Cardiac septum (tissue), 1 donor: ENCODE measurements at places on chromosomes 12 and 14. TPM values are rescaled to one million over a fixed set of nuclear protein-coding genes. Genes with fewer than 3 reads are reported as not detected.

DNA sequence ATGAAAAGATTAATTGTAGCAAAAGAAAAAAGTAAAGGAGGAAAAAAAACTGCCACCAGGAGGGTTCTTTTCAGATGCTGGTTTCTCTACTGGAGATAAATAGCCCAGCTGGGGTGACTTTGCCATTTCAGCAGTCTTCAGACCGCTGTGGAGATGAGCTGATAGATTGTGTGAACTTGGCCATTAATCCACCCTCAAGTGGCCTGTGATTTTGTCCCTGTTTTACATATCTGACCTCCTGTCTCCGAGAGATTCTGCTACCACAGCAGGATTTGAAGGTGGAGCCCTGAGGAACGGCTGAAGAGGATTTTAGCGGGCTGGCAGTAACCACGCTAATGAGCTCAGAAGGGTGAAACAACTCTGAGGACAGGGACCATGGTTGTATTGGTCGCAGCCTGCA is 72.7 kb downstream of the WSCD2 start:
- DNase-seq, result no peak

GRCh38 chr12:112759786-112760185 is 31.8 kb upstream of the RPH3A start:
- DNase-seq, result no peak

- DNase-seq, result peak; percentile 55
Measured at GRCh38 chr14:92263681-92264080, 59.3 kb upstream of the SLC24A4 start.

- DNase-seq, result no peak
Measured at GRCh38 chr12:74152370-74152769, 385.3 kb upstream of the ATXN7L3B start.

- DNase-seq, result no peak
Measured at GRCh38 chr12:106866426-106867080, 89.2 kb upstream of the TMEM263 start.

DNA sequence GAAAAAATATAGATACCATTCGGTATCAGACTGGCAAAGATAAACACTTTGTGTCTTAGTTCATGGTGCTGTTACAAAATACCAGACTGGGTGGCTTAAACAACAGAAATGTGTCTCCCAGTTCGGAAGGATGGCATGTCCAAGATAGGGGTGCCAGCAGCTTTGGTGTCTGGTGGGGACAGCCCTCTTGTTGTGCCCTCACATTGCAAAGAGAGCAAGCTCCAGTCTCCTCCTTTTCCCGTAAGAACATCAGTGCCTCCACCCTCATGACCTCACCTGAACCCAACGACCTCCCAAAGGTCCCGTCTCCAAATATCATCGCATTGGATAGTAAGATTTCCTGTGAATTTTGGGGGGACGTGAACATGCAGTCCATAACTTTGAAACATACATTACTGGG is 12.4 kb downstream of the ZBTB42 start:
- DNase-seq, result no peak

- DNase-seq, result no peak
Measured at GRCh38 chr12:48423171-48423570, 49.2 kb upstream of the ANP32D start.

DNA sequence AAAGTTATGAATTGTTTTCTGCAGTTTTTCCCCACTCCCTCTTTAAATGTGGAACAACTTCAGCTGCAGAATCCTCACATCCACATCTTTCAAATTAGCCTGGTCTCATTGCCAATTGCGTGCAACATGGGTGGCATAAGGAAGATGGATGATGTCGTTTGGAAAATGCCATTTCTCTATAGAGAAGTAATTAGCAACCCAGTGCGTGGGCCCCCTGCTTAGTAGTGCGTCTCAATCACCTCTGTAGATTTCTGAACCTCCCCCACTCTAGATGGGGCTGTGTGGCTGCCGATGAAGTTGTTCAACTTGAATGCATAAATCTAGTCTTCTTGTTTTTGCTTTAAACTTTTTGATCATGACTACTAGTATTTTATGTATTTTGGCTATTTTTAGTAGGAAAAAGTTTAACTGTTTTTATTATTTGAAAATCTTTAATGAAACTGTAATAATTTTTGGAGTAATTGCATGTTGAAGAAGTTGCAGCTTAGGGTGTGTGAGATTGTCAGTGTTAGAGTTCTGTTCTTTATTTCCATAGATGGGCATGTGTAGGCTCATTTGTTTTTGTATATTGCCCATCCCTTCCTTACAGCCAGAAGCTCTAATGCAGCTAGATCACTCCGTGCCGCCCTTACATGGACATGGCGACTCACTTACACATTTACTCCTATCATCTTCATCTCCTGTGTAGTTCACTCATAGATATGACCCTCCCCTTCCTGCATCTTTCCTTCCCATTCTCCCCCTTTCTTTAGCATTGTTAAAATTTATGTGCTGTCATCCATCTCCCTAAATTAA is 358.2 kb downstream of the DIO2 start:
- DNase-seq, result no peak

- DNase-seq, result no peak
Measured at GRCh38 chr14:92626041-92626440, 112.5 kb downstream of the RIN3 start.

GRCh38 chr12:31477687-31478086 is 113.2 kb downstream of the DENND5B start:
- DNase-seq, result no peak

DNA sequence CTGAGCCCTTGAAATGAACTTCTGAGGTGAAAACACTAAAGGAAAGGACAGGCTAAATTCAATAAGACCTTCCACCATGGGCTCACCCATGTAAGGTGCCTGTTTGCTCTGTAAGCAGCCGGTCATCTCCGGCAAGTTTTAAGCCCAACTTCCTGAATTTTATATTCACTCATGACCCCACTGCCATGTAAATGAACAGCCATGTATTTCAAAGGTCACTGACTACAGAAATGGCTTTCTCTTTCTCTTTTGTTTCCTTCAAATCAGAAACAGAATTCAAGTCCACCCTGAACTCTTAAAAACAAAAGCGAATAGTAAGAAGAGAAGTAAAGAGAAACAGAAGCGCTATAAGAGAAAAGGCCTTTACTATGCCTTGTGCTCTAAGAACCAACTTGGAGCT is 61.7 kb upstream of the OVCH1 start:
- DNase-seq, result no peak

GRCh38 chr12:114672817-114673168 is 11.2 kb downstream of the TBX3 start:
- DNase-seq, result no peak

DNA sequence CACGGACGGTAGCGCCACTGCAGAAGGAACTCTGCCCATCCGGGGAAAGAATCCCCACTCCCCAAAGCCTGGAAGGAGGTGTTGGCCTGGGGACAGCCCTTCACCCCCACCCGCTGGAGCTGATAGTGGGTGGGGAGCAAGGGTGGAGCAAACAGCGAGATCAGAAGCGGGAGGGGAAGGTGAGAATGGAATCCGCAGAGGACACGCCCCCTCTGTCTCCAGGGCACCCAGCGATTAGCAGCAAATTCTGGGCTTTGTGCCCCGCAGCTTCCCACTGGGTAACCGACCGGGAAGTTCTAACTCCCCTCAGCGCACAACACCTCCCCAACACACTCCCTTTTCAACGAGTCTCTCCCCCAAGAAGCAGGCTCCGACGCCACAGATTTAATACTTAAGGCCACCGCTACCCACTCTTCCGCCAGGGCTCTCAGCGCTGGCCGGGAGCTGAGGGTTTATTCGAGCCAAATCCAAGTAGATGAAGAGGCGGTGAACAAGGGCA is 1.4 kb downstream of the SLC25A29 start:
- DNase-seq, result no peak

GRCh38 chr12:47410862-47411261 is 295.0 kb downstream of the RPAP3 start:
- DNase-seq, result no peak

GRCh38 chr12:65948320-65949008 is 124.2 kb downstream of the HMGA2 start:
- DNase-seq, result peak; percentile 80

DNA sequence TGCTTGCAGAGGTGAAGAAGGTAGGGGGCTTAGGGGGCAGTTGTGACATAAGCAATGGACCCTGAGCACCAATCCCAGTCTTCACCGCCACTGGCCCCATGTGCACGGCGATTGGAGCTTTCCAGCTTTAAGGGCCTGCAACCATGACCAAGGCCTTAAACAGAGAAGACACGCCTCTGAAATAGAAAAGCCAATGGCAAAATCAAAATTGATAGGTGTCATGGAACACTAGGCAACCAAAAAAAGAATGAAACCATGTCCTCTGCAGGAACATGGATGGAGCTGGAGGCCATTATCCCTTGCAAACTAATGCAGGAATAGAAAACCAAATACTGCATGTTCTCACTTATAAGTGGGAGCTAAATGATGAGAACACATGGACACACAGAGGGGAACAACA is 146.3 kb downstream of the SCARB1 start:
- no peak for DNase-seq

- DNase-seq, result no peak
Measured at GRCh38 chr14:101584055-101584859, 23.0 kb downstream of the DIO3 start.

DNA sequence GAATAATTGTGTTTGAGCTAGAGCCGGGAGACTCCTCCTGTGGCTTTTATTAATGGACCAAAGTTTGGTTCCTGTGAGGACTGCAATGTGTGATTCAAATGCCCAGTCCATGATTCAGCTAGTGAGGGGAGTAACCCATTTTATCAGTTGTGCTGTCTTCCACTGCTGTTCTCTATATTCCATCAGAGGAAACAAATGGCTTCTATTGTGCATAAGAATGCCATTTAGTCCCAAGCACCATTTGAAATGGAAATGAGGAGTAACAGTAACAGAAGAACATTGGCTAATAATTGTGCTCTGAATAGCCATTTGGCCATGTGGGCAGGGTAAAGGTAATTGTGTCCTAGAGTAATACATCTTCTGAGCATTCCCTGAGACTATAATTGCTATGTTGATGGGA is 642.7 kb downstream of the DIO2 start:
- no peak for DNase-seq

DNA sequence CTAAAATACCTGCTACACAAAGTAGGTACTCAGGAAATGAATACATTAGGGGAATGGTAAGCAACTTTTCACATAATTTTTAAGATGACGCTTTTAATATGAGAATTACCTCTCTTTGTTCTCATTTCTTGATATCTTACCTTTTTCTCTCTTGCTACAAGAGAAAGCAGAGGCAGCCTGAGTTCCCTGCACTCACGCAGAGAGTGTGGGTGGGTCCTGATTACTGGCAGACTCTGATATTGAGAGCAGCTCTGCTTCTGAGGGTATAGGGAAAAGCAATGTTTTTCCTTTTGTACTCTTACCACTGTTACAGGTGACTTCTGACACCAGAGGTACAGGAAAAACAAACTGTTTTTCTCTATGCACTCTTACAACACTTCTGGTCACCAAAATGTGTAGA is 420.2 kb upstream of the TMTC1 start:
- DNase-seq, result no peak

DNA sequence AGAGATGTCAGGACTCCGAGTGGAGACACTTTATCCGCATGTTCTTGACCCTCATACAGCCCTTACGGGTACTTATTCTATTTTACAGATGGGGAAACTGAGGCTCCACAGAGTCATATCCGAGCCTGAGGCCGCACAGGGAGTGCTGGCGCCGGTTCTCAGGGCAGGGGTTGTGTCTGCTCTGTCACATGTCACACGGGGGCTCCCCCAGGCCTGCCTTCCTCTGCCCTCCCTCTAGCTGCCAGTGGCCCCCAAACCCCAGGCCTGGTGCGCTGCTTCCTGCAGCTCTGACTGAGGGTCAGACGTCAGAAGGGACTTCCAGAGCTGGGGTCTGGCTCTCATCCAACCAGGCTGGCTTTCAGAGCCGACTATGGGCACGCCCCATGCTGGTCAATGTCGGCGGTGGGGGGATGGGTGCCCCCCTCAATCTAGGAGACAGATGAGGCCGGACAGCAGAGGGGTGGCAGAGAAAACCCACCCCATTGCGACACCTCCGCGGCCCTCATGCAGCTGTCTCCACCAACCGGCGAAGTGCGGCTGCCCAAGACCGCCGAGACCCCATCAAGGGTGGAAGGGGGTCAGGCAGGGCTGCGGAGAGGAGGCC is 811 bp upstream of the INF2 start:
- DNase-seq, result no peak

GRCh38 chr12:81627336-81628189 is 131.6 kb downstream of the PPFIA2 start:
- no peak for DNase-seq

- DNase-seq, result no peak
Measured at GRCh38 chr14:41872931-41873685, 266.4 kb downstream of the LRFN5 start.

DNA sequence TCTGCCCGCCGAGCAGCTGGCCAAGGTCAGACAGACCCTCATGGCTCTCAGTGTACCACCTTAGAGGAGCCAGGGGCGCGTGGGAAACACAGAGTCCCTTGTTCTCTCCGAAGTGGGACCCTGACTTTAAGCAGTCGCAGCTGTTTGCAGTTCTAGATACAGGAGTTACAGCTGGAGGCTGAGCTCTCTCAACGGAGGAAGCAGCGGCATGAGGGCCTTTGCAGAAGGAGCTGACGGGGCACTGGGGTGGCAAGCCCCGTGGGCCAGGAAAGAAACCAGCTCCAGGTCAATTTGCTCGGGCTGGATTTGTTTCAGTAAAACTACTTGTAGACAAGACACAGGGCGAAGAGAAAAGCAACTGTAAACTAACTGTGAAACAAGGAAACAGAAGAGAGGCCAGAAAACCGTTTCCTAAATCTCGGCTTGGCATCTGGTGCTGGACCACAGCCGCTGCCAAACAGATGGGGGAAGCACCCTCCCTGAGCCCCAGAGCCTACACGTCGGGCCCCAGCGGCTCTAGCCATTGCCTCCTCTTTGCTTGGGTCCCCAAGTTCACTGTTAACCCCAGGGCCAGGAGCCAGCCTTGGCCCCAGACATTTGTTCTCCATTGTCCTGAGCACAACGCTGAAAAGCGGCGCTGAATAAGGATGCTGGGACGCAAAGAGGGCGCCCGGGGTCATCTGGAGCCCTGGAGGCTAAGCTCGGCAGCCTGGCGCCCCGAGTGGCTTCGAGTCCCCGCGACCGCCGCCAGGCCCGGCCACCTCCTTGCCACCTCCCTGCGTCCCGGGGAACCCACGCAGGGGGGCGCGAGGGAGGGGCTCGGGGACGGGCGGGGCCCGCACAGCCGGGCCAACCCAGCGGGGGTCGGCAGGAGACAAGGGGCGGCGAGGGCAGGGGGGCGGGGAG is 914 bp upstream of the PACS2 start:
- DNase-seq, result no peak

DNA sequence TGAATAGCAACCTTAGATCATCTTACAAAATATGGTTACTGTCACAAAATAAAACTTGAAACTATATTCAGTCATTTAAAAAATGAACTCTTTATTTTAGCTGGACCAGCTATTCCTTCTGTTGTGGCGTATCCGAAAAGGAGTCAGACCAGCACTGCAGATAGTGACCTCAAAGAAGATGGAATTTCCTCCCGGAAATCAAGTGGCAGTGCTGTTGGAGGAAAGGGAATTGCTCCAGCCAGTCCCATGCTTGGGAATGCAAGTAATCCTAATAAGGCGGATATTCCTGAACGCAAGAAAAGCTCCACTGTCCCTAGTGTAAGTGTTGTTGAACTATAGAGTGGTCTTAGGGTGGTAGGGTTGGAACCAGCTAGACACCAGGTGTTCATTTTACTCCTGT is 47.7 kb downstream of the CKB start:
- DNase-seq, result no peak

GRCh38 chr14:93381644-93382043 is 34.7 kb downstream of the COX8C start:
- DNase-seq, result no peak

DBX2 gene
- total RNA-seq, result 0.19 TPM

TAS2R7 gene
- total RNA-seq, result not detected

TMTC1 gene
- 33.2 TPM for total RNA-seq

TCL1B gene
- not detected for total RNA-seq

RDH12 gene
- total RNA-seq, result not detected

HECTD4 gene
- 28.2 TPM for total RNA-seq

TAC3 gene
- total RNA-seq, result not detected

ACTR6 gene
- total RNA-seq, result 18.6 TPM

CLEC1B gene
- not detected for total RNA-seq
